Stimulated activated CD8-positive, alpha-beta memory T cell treated with anti-CD3 and anti-CD28 coated beads, Interleukin-15, amount 100 ng/mL, for 4 hours (primary cell): ENCODE measurements at places on chromosomes 4 and X.

DNA sequence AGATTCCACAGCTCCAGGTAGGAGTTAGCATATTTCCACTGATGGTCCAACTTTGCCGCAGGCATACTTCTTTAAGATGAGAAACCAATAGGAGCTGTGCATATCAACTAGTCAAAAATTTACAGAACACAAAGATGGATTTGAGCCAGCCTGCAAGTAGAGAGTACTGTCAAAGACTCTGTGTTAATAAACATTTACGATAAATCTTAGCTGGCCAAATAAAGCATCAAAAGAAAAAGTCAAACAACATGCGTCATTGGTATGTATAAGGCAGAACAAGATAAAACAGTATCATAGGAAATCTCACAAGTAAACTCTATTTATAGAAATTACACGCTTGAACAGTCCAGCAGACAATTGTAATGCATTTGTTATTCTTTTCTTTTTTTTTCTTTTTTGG lies 907.4 kb upstream of the AGA start:
- no peak for DNase-seq

DNA sequence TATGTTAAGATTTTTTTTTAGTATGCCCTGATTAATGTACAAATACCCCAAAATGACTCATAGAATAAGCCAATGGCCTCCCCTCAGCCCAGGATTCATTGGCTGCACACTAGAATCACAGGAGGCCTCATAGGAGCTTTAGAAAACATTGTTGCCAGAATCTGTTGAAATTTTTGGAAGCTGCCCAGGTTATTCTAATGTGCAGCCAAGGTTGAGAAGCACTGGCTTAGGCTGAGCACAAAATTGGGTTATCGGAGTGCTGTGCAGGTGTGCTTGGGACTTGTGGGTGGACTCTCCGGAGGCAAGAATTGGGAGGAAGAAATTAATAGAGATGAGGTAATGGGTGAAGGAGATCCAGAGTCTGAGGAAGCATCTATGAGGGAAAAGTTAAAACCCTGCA lies 41.3 kb upstream of the VCX start:
- no peak for DNase-seq

DNA sequence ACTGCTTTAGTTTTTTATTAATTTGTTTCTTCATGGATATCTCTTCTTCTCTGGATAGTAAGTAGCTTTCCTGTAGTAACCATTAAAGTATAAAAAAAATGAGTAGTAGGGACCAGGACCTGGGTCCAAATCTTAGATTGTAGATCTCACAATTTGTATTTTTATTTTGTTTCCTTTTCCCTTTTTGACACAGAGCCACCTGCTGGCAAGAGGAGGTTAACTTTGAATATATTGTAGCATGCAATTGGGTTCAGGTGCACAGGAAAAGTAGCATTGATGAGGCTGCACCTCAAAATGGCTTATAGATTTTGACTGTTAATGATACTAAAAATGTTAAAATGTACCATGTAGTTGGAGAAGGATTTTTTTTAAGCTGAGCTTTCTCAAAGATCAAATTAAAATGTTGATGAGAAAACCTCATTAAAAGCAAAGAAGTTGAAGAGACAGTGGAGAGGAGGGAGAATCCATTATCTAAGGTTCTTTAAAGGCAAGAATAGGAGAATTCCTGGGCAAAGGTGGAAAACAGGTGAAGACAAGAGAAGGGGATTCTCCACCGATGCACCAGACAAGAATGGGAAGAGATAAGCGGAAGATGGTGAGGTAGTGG lies 48.3 kb upstream of the HPGDS start:
- DNase-seq = no peak

- no peak for DNase-seq
These were observed 53.1 kb upstream of the SPRY1 start for GRCh38 chr4:123343400-123344041.

- DNase-seq = no peak
These were observed 404.6 kb downstream of the ARHGAP24 start for GRCh38 chr4:85879518-85879917.

DNA sequence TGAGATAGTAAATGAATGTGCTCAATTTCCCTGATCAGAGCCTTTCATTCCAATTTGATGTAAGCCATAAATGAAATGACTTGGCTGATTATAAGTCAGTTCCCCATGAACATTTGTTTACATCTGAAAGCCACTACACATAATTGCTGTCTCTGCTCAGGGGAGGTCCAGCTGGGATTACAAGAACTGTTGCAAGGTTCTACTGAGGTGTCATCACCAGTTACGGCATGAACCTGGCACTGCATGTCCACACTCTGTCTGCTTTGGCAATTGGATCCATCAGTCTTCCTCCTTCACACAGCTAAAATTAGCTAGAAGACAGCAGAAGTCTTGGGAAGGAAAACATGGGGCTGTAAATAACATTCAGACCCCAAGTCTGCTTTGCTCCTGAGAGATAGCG lies 12.8 kb upstream of the MBNL3 start:
- DNase-seq = no peak

GRCh38 chrX:54386314-54386713 lies 28.5 kb upstream of the WNK3 start:
- no peak for DNase-seq

GRCh38 chr4:182048871-182049270 lies 194.3 kb upstream of the TENM3 start:
- no peak for DNase-seq

DNA sequence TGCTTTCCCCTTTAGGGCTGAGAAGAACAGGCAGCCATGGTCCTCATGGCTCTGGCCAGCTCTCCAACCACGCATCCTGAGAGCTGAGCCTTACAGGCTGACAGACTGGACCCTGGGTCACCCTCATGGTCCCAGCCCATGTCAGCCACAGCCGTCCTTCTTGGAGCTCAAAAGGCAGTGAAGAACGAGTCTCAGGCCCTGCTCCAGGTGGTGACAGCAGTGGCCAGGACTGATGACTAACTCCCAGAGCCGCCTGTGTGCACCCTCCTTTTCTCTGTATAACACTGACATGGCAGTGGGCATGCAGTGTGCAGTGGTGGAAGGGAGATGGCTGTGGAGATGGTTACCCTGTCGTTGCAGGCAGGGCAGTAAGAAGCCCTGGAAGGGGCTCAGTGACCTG lies 10.3 kb upstream of the DUSP9 start:
- no peak for DNase-seq

- DNase-seq = no peak
These were observed 24.5 kb upstream of the MSN start for GRCh38 chrX:65642914-65643491.
